ENCODE measurements at places on chromosomes 5 and 9.

- peak overlapping the region; percentile 82 for H3K4me3 ChIP-seq
- peaks cover 18% of the 10 kb centered on the region for H3K27me3 ChIP-seq
- peaks cover 15% of the 10 kb centered on the region for H3K4me1 ChIP-seq
- H3K36me3 ChIP-seq: peaks cover 8% of the 10 kb centered on the region
- H3K27ac ChIP-seq: peak overlapping the region; percentile 39
- no peak for DNase-seq
These were observed 665 bp downstream of the TCF7 start for GRCh38 chr5:134114886-134115805.

GRCh38 chr9:4904322-4905134 lies 80.5 kb upstream of the JAK2 start:
- no peak for DNase-seq
- no peak overlapping the region for H3K4me3 ChIP-seq
- H3K4me1 ChIP-seq: no peaks in the 10 kb centered on the region
- H3K27ac ChIP-seq: no peak overlapping the region
- H3K36me3 ChIP-seq: no peaks in the 10 kb centered on the region

- no peak overlapping the region for H3K4me3 ChIP-seq
- H3K27ac ChIP-seq: no peak overlapping the region
- DNase-seq: peak; percentile 73
- H3K27me3 ChIP-seq: no peaks in the 10 kb centered on the region
- no peaks in the 10 kb centered on the region for H3K4me1 ChIP-seq
These were observed 31.6 kb downstream of the RETREG1 start for GRCh38 chr5:16585041-16585667.

DNA sequence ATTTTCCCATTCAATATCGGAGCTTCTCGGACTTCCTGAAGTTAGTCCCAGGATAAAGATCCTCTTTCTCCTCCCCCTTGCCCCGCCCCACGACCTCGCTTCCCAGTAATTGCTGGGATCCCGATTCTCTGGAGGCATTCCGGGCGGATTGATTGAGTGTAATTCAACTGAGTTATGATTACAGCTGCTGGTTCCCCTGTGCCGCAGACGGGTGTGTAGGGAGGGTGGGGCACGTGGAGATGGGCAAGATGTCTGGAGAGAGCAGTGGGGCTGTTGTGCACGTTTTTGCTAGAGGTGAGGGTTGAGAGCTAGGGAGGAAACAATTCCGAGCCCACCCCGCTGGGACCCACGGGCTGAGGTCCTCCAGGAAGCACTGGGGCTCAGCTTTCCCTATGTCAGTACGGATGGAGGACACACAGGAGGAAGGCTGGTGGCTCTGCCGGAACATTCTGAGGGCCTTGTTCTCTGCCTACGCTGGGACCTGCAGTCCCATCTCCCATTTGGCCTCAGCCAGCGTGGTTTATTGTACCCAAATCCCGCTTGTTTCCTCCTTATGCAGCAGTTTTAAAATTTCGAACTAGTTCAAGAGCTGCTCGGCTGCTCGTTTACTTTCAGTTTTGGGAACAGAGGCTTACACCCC lies 2.4 kb upstream of the DMRT2 start:
- H3K27ac ChIP-seq: no peak overlapping the region
- peaks cover 6% of the 10 kb centered on the region for H3K4me1 ChIP-seq
- H3K27me3 ChIP-seq: peaks cover 90% of the 10 kb centered on the region
- no peak for DNase-seq
- peak overlapping the region; percentile 8 for H3K4me3 ChIP-seq

- DNase-seq: no peak
- H3K36me3 ChIP-seq: no peaks in the 10 kb centered on the region
- no peak overlapping the region for H3K27ac ChIP-seq
- no peaks in the 10 kb centered on the region for H3K27me3 ChIP-seq
These were observed 129.2 kb upstream of the PTCH1 start for GRCh38 chr9:95645992-95646391.

DNA sequence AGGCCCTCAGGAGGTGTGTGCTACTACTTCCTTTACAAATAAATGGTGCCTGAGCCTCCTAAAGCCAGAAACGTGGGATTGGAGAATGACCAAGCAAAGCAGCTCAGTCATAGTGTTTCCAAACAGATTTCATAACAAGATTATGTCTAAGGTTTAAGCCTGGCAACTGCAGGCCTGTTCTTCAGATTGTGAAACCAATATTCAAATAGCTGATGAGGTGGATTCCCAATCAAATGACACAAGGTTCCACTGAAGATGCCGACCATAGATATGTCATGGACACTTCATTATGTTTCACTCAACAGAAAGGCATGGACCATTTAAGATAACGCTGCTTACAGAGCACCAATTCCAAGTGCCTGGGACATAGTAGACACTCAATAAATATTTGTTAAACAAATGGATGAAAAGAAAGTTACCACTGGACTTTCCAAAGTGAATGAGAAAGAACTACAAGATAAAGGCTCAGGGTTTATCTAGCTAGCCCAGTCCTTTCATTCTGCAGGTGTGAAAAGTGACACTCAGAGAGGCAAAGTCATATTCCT lies 189.5 kb downstream of the ACTL7B start:
- H3K4me1 ChIP-seq: no peaks in the 10 kb centered on the region
- no peak overlapping the region for H3K4me3 ChIP-seq
- H3K36me3 ChIP-seq: no peaks in the 10 kb centered on the region
- no peak overlapping the region for H3K27ac ChIP-seq

- peaks cover 2% of the 10 kb centered on the region for H3K27me3 ChIP-seq
- no peak overlapping the region for H3K27ac ChIP-seq
- H3K4me3 ChIP-seq: no peak overlapping the region
- H3K4me1 ChIP-seq: peaks cover 7% of the 10 kb centered on the region
- DNase-seq: peak; percentile 65
- H3K36me3 ChIP-seq: peaks cover 36% of the 10 kb centered on the region
These were observed 6.3 kb downstream of the TESK1 start for GRCh38 chr9:35611230-35611797.

DNA sequence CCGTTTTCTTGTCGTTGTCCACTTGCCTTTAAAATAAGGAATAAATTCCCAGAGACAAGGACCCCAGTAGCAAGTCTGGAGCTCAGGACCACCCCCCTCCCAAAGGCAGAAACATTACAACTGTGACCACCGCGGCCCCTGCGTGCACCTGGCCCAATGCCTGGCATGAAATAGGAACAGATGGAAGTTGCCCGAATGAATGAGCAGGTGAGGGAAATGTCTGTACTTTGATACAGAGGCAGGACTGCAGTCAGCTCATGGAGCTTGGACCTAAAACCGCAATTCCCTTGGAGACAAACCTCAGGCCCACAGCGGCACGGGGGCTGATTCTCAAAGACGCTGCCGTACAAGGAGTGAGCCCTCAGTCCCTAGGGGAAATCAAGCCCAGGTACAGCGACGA lies 55.3 kb upstream of the SARDH start:
- H3K36me3 ChIP-seq: peaks cover 90% of the 10 kb centered on the region
- no peak overlapping the region for H3K4me3 ChIP-seq

GRCh38 chr9:97853844-97854695 lies 1.0 kb downstream of the FOXE1 start:
- H3K27ac ChIP-seq: no peak overlapping the region
- H3K4me3 ChIP-seq: peak overlapping the region; percentile 44
- no peaks in the 10 kb centered on the region for H3K36me3 ChIP-seq
- peaks cover 87% of the 10 kb centered on the region for H3K27me3 ChIP-seq
- no peak for DNase-seq
- peaks cover 12% of the 10 kb centered on the region for H3K4me1 ChIP-seq

All from trophoblast cell (in vitro differentiated cells and primary cell).